Stimulated activated CD8-positive, alpha-beta memory T cell treated with anti-CD3 and anti-CD28 coated beads, Interleukin-7, amount 100 ng/mL, for 1 hour (primary cell): ENCODE measurements at places on chromosomes 16 and 17.

- no peak for DNase-seq
Observed at GRCh38 chr16:1978476-1979120, 2.7 kb downstream of the NOXO1 start.

GRCh38 chr16:76984196-76984595 is 206.8 kb upstream of the MON1B start:
- no peak for DNase-seq

- no peak for DNase-seq
Observed at GRCh38 chr17:66684261-66684660, 150.7 kb upstream of the CACNG5 start.

DNA sequence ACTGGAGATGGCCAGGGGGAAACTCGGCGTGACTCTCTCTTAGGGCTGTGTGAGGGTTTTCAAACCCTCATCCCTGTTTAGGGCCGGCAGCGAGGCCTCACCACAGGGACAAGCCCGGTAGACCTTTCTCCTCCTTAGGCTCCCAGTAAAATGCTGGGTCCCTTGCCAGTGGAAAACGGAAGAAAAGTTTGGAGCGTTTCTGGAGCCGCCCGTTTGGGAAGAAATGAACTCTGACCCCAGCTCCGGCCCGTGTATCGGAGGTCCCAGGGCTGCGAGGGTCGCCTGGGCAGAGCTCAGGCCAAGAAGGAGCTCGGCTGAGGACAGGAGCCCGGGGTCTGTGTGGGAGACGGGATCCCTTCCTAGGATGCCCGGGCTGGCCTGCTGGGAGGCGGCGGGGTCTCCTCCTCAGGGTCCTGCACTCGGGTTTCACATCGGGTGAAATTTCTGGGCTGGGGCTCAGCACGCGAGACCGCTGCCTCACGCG is 23.2 kb downstream of the ZNF213 start:
- no peak for DNase-seq

GRCh38 chr16:15450624-15451023 is 16.2 kb downstream of the BMERB1 start:
- no peak for DNase-seq

DNA sequence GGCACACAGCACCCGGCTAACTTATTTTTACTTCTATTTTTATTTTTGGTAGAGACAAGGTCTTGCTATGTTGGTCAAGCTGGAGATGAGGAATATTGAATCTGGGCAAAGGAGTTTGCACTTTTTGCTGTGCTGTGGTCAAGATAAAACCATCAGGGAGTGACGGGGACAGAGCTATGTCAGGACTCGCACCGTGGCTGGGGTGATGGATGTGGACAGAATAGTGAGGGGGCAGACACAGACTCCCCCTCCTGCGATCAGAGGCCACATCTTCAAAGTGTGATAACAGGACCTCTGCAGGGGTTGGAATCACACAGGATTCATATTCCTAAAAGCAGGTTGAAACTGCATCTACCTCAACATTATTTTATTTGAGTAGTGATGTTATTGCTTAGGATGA is 25.6 kb downstream of the IL21R start:
- no peak for DNase-seq

DNA sequence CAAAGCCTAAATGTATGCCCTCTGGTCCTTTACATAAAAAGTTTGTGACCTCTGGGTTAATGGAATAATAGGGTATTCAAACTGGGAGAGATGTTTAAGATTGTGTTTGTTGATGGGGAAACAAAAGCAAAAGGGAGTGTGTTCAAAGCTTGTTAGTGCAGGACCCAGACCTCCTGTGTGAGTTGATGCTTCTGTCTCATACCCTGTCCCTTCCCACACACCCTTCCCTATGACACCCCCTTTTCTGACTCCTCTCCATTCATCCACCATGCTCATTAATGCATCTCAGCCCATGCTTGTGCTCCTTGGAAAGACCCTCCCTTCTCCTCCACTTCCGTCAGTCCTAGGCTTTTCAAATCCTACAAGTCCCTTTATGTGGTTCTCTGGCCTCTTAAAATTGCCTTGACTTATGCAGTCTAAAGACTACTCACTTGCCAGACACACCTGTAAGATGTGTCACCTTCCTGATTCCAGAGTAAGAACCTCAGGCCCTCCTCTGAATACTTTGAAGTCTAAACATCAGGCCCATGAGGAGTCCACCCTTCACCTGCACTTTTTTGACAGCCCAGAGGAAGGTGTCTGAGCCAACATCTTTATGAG is 128.0 kb upstream of the CACNG5 start:
- DNase-seq, result no peak

DNA sequence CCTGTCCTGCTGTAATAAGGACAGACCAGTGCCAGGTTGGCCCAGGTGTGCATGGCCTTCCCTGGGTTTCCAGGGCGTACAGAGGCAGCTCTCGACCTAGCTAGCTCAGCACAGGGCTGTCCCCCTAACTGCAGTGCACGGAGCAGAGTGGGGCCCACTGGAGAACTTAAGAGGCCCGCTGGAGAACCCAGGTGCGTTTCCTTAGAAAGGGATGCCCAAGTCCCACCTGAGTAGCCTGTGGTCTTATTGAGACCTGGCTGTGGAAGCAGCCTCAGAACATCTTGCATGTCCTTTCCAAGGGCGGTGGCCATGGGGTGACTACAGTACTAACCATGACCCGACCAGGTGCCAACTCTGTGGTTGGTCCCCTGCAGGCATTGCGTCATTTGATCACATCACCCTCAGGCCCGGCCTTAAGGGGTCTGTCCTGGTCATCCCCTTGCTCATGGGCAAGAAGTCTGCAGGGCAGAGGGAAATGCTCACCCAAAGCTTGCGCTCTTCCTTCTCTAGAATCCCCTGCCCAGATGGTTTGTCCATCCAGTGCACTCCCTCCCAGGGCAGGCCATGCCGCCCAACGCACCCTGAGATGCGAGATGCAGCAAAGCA is 3.3 kb upstream of the CCNF start:
- no peak for DNase-seq

- DNase-seq, result no peak
Observed at GRCh38 chr16:359871-360697, 7.6 kb upstream of the AXIN1 start.

- DNase-seq, result no peak
Observed at GRCh38 chr17:72774236-72774635, 318.3 kb downstream of the SLC39A11 start.

DNA sequence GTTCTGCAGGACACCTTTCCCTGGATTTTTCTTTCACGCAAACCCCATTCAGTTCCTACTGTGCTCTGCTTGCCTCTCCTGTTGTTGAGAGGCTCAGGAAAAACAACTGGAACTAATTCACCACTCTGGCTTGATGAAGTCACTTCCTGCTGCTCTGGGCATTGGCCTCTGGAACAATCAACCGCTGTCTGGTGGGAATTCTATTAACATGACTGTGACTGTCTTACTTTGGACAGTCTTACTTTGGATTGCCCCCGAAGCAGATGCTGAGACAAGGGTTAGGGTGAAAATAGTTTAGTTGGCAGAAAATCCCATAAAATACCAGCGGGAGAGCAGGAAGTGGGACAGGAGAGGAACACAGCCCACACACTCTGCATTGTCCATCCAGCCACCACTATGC is 90.0 kb upstream of the HSBP1 start:
- no peak for DNase-seq

DNA sequence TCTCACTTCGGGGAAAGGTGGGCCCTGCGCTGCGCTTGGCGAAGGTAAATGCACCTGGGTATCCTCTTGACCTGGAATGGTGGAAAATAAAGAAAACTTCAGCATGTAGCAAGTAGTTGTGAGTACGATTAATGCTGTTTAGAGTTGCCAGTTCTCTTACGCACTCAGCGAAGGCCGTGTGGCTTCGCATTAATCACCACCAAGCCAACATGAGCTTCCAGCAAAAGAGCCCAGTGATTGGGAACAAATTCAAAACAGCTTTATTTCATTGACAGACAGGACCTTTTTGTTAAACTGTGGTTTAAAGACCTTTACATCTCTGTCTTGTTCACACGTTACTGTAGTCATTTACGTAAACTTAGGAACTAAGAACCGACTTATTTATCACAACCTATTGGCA is 531.4 kb downstream of the MAF start:
- DNase-seq, result no peak

DNA sequence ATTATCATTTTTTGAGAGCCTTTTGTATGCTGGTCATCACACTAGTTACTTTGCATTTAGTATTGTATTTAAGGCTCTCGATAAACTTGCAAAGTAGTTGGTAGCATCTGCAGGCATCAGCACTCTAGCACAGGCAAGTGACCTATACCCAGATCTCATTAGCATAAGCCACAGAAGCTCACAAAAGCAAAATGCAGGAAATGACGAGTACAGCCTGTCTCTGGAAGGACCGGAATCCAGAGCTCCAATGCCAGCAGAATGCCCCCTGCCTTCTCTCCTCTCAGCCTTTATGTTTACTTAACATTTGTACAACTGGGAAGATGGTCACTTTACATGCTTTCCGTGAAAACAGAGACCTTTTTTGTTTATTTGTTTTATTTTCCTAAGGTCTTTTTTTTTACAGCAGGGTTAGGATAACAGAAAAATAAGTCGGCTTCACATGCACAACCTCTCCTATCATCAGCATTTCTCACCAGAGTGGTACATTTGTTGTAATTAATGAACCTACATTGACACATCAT is 45.4 kb upstream of the MYOCD start:
- no peak for DNase-seq

DNA sequence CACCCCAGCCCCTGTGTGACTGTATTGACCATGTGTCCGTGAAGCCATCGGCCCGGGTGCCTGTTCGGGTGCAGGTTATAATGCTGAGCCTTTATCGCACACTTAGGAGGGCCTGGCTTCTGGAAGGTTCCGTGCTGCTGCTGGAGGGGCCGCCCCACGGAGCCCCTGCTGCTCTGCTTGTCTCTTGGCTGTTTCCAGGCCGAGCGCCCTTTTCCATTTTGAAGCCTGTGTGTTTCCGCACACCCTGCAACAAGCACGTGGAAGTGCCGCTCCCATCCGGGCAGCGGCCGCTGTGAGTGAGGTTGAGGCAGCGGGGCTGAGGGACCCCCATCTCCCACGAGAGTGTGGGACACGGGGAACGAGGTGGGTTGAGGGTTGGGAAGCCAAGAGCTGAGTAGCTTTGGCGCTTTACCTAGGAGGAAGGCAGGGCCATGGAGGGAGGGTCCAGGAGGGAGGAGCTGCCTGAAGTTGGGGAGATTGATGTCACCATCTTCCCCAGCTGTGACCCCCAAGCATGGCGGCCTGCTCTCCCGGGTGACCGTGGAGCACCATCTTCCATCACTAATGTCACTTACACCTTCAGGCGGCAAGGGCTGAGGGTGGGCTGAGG is 200.1 kb upstream of the GSE1 start:
- DNase-seq, result no peak

DNA sequence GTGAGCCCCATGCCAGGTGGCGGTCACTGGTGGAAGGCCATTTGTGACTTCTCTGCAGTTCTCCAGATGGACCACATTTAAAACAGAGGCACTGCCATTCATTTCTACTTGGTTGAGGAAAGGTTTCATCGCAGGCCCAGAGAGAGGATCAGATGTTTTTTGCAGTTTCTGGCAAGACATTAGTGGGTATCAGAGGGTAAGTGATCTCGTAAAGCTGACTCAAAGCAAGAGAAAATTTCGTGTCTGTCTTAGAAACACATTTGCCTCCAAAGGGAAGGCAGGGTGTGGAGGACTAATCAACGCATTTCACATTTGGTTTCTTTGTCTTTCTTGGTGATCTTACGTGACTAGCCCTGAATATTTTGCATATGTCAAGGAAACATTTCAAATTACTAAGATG is 81.8 kb downstream of the PRKCB start:
- no peak for DNase-seq

DNA sequence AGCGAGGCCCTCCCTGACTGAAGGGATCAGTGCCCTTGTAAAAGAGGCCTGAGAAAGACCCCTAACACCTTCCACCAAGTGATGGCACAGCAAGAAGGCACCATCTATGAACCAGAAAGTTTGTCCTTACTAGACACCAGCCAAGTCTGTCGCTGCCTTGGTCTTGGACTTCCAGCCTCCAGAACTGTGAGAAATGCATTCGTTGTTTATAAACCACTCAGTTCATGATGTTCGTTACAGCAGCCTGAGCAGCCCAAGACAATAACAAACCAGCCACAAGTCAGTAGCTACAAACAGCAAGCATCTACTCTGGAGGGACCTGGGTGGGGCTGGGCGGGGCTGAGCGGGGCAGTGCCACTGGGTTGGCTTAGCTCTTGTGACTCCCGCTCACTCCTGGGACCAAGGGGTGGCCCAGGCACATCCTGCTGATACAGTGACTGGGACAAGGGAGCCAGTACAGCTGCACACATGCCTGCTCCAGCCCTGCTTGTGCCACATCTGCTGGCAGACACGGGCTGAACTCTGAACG is 234.9 kb downstream of the IRF8 start:
- DNase-seq, result no peak

- no peak for DNase-seq
Observed at GRCh38 chr16:84687715-84688114, 12.1 kb upstream of the USP10 start.

- no peak for DNase-seq
Observed at GRCh38 chr16:22103441-22103840, 11.1 kb downstream of the VWA3A start.

- no peak for DNase-seq
Observed at GRCh38 chr16:13552960-13553257, 367.0 kb upstream of the ERCC4 start.

DNA sequence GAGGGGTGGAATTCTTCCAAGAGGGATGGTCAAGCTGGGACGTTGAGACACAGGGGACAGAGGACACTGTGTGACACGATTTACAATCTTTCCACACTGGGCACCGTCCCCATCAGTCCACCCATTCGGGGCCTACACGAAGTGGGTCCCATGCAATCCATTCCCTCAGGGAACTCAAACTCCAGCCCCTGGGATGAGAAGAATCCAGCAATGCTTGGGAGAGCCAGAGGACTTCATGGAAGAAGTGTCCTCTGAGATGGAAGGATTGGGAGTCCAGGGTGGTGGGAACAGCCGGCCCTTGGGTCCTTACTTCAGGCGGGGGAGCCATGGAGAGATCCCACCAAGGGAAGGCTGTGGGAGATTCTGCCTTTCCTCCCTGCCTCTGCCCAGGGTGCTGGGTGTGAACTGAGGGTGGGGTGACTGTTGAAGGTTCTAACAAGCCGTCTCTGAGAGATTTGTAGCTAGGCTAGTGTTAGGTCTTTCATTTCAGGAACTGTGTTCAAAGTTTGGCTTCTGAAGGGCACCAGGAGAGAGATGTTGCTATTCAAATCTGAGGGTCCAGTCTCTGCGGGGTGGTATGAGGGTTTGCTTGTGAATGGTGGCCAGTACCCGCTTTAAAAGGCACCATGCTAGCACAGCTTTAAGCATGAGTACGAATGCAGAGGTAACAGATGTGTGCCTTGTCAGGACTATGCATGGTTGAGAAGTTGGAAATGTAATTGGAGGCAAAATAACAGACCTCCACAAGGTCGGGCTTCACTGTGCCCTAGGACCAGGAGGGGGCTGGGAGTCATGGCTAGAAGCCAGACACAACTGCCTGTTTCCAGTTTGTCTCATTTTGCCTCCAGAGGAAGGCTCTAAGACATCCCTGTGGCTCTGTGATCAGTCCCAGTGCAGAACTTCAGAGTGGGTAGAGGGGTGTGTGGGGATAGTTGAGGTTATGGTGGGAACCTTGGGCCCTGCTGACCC is 1.9 kb downstream of the ATP1B2 start:
- DNase-seq, result no peak

GRCh38 chr16:47081115-47081514 is 62.6 kb downstream of the NETO2 start:
- DNase-seq, result no peak

- no peak for DNase-seq
Observed at GRCh38 chr16:85955566-85955965, 56.6 kb downstream of the IRF8 start.
